ENCODE measurements at places on chromosomes 3 and 15.

DNA sequence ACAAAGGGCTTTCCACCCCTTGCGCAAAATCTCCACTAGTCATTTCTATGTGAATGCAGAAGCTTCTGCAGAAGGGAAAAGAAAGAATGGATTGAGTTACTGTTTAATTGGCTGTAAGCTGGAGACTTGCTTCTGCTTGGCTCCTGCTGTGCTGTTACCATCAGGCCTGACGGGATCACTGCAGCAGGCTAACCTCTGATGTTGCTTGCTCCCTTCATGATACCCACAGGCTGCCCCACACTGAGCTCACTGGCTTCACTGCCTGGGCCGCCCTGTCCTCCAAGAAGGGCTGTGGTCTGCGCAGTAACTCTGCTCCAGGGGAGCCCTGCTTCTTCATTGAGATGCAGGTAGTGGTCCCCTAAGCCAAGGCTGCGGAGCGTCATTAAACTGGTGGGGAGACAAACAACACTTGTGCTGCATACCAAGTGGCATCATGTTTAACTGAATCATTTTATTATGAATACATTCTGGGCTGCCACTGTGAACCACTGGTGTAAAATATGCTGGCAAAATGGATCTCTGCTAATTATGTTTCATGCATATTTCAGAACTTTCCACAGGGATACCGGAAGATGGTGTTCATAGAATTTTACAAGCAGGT is 78.6 kb downstream of the WDR49 start:
- DNase-seq: peak; percentile 58

DNA sequence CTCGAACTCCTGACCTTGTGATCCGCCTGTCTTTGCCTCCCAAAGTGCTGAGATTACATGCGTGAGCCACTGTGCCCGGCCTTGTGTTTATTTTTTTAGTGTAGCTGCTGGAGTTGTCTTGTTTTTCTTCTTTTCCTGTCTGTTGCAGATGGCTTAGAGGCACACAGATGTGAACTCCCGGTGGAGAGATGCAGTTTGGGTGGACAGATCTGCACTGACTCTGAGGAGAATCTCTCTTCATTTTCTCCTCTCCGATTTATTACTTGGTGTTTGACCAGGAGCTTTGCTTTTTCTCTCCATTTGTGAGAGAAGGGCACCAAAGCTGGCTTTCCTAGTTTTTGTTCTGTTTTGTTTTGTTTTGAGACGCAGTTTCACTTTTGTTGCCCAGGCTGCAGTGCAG is 62.7 kb downstream of the USP13 start:
- no peak for DNase-seq

DNA sequence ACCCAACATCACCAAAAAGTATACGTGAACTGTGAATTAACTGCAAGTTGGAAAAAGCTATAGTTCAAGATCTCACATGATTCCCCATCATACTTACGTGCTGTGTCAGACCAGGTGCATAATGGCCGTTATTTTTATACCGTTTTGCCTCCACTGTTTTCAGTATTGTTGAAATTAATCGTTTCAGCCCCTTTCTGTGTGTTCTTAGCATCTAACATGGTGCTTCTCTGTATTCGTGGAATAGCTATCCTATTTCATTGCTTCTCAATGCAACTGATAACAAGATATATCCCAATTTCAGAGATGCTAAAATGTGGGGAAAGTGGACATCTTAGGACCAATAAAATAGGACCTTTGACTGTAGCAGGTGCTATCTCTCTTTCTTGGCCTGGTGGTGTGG is 13.7 kb downstream of the CA12 start:
- DNase-seq: no peak

- DNase-seq: no peak
Measured at GRCh38 chr3:113773381-113773780, 26.5 kb downstream of the ATP6V1A start.

DNA sequence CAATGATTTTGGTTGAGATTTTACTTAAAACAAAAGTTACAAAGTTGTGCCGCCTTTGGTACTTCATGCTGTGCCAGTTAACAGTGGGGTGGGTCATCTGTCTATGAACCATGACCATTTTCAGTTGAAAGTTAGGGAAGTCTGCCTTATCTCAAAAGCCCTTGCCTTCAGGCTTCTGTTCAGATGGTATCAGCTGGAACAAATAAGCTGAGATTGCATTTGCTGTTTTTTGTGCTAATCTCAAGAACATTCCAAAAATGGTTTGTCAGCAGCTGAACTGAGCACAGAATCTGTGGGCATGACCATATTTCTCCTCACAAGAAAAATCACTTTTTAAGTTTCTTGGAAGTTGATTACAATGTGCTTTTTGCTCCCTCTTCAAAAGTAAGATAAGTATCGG is 142.3 kb downstream of the IL5RA start:
- DNase-seq: no peak

- no peak for DNase-seq
Measured at GRCh38 chr15:43975326-43975725, 148.5 kb downstream of the WDR76 start.

DNA sequence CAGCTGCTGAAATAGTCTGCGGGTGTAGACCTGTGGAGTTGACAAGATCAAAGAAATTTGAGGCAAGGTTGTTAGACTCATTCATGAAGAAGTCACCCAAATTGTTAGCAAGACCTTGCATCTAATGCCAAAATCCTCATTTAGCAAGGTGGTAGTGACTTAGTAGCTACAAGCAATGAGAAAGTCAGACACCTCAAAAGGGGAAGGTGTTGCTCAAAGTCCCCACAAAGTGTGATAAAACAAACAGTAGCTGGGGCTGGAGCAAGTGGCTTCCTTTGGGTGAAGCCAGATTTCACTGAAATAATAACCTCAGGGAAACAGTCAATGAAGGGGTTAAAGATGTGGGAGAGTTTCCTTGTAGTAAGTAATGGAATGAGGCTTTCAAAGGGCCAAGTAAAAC is 44.9 kb downstream of the CD86 start:
- DNase-seq: no peak

DNA sequence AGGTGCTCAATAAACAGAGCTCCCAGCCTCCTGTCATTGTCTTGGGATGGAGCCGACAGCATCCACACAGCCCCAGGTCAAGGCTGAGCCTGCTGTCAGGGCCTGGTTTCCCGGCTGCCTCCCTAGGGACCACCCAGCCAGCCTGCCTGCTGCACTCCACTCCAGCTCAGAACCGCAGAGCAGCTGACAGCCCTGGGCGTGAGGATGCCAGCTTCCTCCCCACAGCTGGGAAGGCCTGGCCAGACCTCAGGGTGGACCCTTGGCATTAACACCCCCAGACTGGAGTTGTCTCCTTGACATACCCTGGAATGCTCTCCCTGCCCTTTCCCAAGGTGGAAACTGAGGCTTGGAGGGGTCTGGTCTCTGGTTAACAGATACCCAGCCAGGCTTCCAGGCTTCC is 112.0 kb downstream of the WNT7A start:
- no peak for DNase-seq

GRCh38 chr3:113602836-113603235 is 70.5 kb downstream of the SIDT1 start:
- DNase-seq: no peak

Measured in nucleus accumbens (tissue), 56 donors.